Renal cortex interstitium (tissue), 15 donors: ENCODE measurements at places on chromosomes 2 and 18. TPM values are rescaled to one million over a fixed set of nuclear protein-coding genes. Genes with fewer than 3 reads are reported as not detected.
A peak's percentile ranks its signal among the peaks of the same experiment; 100 is the strongest.

DNA sequence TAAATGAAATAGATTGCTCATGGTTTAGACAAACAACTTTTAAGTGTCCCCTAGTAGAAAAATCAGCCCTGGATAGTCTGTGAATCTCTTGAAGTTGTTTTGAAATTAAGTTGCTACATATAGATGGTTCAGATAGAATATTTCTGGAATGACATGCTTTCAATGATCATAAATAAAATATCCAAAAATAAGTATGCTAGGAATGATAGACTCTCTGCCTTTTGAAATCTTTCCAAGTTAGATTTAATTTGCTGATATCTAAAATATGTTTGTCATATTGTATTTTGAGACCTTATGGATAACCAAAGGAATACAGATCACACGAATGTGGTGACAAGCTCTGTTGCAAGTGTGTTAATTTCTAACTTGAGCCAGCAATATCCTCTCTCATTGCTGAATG is 488.7 kb downstream of the THSD7B start:
- no peak for DNase-seq

- DNase-seq, result no peak
Measured at GRCh38 chr2:150598383-150598782, 110.9 kb upstream of the RND3 start.

- DNase-seq, result peak; percentile 2
Measured at GRCh38 chr2:142531377-142531776, 346.1 kb upstream of the KYNU start.

- DNase-seq, result no peak
Measured at GRCh38 chr2:231542136-231542535, 11.9 kb upstream of the NMUR1 start.

DNA sequence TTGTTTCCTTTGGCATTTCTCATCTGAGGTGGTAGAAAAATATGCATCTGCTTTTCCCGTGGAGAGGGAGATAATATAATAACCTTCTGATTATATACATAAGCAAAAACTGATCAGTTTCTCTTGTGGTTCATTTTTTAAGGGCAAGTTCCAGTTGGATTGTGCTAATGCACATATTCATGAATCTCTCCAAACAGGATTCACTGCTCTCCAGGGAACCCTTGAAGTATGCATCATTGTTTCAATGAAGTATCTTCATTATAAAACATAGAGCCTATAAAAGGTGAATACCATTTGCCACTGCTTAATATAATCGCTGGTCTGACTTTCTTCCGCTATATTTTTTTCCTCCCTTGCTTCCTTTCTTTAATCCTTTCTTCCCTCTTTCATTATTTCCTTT is 384.7 kb downstream of the FIGN start:
- no peak for DNase-seq

DNA sequence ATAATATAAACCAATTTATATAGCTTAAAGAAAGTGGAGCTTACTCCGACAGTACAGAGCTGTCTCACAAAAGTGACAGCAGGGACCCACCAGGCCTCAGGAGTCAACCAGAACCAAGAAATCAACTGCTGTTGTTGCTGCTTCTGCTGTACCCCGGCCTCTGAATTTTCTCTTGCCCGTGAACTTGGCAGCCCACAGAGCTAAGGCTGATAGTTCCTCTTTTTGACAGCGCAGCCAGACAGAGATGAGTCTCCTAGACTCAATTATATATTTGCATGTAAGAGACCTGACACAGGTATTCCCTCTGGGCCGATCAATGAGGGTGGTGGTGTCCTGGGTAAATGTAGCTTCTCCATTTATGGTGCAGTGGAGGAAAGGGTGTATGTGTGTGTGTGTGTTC is 109.4 kb downstream of the KCTD1 start:
- no peak for DNase-seq

- no peak for DNase-seq
Measured at GRCh38 chr2:8479298-8479697, 202.6 kb upstream of the ID2 start.

DNA sequence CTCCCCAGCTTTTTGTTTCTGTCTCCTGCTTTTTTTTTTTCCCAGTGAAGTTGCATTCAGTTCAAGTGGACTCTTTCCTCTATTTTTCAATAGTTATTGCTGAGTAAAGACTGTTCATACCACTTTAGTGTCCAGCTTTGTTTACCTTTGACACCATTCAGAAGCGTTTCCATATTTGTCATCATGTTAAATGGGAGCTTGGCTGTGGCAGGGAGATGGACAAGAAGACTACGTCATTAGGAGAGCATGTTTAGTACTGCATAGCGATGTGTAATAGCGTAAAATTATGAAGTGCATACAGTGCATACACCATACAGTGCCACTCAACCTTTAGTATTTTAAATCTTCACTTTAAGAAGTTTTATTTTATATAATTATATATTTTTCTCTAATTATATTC is 655.9 kb downstream of the DCC start:
- no peak for DNase-seq

- no peak for DNase-seq
Measured at GRCh38 chr18:35345950-35346349, 1.7 kb upstream of the ZNF24 start.

The ZBTB7C gene
- 16.6 TPM for polyA plus RNA-seq

GRCh38 chr2:149451417-149452165 is 121.2 kb downstream of the LYPD6 start:
- DNase-seq, result no peak
